ENCODE measurements at places on chromosomes 13 and 19. TPM values are rescaled to one million over a fixed set of nuclear protein-coding genes. Genes with fewer than 3 reads are reported as not detected.

GRCh38 chr13:47628666-47629065 is 372.4 kb downstream of the SUCLA2 start:
- no peak for DNase-seq

GRCh38 chr13:99989276-99990125 is 7.9 kb downstream of the ZIC2 start:
- DNase-seq, result no peak

DNA sequence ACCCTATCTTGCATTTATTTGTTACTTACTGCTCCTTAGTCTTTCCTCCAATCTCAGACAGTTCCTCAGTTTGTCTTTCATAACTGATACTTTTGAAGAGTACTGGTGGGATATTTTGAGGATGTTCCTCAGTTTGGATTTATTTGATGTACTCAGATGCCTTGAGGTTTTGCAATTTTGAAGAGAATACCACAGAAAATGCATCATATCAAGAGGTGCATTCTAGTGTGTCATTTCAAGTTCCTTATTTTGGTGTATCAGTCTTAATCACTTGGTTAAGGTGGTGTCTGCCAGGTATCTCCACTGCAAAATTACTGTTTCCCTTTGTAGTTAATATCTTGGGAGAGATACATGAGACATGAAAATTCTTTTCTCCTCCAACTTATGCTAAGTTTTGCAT is 75.1 kb downstream of the URI1 start:
- no peak for DNase-seq

GRCh38 chr19:54188215-54188871 is 1.0 kb downstream of the MBOAT7 start:
- DNase-seq, result no peak

Gene TSSK6
- 2.3 TPM for total RNA-seq

GRCh38 chr13:29543230-29544215 is 52.0 kb downstream of the SLC7A1 start:
- DNase-seq, result no peak

- DNase-seq, result no peak
These were observed 47.7 kb upstream of the SPATA13 start for GRCh38 chr13:24112791-24113190.

DNA sequence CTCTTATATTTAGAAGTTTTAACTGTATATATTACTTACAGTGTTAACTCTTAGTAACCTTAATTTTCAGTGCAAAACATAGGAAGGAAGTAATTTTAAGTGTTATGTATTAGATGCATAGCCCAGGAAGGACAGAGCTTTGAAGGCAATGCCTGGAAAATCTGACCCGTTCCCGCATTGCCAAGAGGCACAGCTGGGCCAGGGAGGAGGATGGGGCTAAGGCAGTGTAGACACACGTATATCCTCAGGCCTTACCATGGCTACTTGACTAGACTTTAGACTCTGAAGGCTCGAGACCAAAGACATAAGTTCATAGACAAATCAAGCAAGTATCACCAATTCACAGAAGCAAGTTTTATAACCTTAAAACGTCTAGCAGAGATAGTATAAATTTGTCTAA is 1944.2 kb downstream of the OLFM4 start:
- DNase-seq, result no peak

Gene FCAR
- total RNA-seq, result not detected

DNA sequence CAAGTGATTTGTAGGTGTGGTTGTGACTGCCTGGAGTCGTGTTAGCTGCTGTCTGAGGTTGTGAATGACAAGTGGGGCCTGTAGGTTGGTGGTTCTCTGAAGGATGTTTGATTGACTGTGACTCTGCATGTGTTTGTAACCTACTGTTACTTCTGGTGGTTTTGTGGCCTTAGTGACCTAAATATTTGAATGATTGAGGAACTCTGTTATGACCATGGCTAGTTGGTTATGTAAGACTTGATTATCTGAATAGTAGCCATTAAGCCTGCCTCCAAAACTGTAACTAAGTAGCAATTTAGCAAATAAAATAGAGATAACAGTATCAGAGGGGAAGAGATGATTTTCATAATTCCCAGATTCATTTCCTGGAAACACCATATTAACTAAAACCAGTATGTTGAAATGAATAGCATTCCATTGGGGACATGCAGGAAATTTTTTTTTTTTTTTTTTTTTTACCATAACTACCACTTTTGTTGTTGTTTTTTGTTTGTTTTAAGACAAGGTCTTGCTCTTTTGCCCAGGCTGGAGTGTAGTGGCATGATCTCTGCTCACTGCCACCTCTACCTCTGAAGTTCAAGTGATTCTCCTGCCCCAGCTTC is 865 bp downstream of the ZNF382 start:
- DNase-seq, result no peak

- no peak for DNase-seq
These were observed 586.5 kb downstream of the SLITRK5 start for GRCh38 chr13:88257706-88258105.

- DNase-seq, result peak; percentile 70
These were observed 395.0 kb downstream of the PCDH9 start for GRCh38 chr13:66835040-66835628.

Gene TRPC4
- total RNA-seq, result 1.9 TPM

Gene SCAF1
- total RNA-seq, result 78.1 TPM

GRCh38 chr13:73335210-73335609 is 276.4 kb downstream of the KLF5 start:
- no peak for DNase-seq

Gene ZIC2
- 0.59 TPM for total RNA-seq

Gene POU2F2
- total RNA-seq, result 1.7 TPM

GRCh38 chr19:12224676-12225075 is 61.8 kb downstream of the ZNF136 start:
- DNase-seq, result no peak

GRCh38 chr13:90397503-90397902 is 950.0 kb upstream of the MIR17HG start:
- no peak for DNase-seq

Gene NUMBL
- total RNA-seq, result 16.2 TPM

Gene TNNT1
- total RNA-seq, result 27.6 TPM

- DNase-seq, result no peak
These were observed 22.4 kb downstream of the LRCH1 start for GRCh38 chr13:46575301-46575771.

DNA sequence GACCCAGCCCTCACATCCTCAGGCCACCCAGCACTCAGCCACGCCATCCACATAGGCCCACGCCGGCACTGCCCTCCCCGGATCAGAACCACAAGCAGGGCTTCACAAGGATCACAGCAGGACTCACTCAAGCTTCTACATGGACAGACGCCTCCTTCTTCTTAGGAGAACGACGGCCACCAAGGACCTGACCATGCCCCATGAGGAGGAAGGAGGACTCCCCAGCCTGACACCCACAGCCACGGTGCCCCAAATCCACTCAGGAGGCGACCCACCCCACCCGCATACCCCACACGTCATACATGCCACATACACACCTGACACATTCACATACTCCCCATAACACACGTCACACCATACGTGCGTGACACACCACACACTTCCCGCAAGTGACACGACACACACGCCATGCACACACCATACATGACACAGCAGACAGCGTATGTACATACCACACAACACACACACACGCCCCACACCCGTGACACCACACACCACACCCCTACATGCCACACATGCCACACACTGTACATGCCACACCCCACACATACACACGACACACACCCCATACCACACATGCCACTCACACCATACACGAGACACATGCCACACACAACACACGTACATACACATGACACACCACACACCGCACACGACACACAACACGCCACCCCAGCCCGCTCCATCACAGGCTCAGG is 50.4 kb downstream of the MLLT1 start:
- DNase-seq, result no peak

GRCh38 chr19:33551676-33552075 is 30.1 kb upstream of the PEPD start:
- no peak for DNase-seq

- DNase-seq, result no peak
These were observed 32.9 kb downstream of the PSG1 start for GRCh38 chr19:42846597-42846996.

Gene SERPINE3
- 0.36 TPM for total RNA-seq

Data from type B pancreatic cell (in vitro differentiated cells).